NT2/D1 (cell line): ENCODE measurements at places on chromosomes 11 and 22.

- DNase-seq = no peak
These were observed 130.1 kb upstream of the DDI1 start for GRCh38 chr11:103906291-103906867.

GRCh38 chr11:105923807-105924206, 98.2 kb downstream of the MSANTD4 start:
- DNase-seq = no peak

DNA sequence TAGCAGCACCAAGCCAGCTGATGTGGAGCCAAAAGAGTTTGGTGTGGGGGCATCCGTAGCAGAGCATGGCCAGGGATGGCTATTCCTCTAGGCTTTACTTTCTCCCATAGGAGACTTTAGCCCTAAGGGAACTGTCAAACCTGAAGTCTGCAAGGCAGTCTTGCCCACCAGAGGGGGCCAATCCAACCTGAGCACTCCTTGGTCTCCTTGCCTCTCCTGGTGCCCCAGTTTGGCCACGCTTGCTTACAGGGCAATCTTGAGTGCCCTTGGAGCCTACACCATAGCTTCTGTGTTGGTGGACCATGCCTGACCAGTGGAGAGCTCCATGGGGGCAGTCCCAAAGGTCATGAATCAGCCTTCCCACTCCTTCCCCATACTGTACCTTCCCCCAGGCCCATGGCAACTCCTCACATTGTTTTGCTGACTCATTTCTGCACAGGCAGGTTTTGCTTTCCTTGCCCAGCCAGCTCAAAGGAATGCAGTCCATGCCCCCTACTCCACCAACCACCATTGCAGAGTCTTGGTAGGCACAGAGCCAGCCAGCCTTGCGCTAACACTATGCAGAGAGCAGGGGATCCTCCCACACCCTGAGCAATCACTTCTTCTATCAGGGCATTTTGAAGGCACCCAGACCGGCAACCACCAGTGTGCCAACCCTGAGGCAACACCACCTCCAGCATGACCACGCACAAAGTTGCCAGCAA, 1421.2 kb upstream of the RAG2 start:
- DNase-seq = peak; percentile 6

DNA sequence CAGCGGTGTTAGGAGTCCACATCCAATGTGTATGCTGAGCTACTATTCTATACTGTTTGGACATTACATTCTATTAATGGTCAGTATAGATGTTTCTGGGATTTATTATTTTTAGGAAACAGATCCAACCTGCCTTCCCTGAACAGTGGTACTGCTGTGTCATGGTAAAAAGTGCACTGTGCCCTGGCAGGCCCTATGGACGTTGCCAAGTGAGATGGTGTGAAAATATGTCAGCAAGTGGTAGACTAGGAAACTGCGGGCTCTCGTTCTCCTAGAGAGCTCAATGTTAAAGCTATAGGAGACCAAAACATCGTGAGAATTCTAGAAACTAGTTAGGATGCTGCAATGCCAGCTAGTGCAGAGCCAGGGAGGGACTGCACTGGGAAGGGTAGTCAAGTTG, 26.0 kb upstream of the CYP2D6 start:
- DNase-seq = no peak

DNA sequence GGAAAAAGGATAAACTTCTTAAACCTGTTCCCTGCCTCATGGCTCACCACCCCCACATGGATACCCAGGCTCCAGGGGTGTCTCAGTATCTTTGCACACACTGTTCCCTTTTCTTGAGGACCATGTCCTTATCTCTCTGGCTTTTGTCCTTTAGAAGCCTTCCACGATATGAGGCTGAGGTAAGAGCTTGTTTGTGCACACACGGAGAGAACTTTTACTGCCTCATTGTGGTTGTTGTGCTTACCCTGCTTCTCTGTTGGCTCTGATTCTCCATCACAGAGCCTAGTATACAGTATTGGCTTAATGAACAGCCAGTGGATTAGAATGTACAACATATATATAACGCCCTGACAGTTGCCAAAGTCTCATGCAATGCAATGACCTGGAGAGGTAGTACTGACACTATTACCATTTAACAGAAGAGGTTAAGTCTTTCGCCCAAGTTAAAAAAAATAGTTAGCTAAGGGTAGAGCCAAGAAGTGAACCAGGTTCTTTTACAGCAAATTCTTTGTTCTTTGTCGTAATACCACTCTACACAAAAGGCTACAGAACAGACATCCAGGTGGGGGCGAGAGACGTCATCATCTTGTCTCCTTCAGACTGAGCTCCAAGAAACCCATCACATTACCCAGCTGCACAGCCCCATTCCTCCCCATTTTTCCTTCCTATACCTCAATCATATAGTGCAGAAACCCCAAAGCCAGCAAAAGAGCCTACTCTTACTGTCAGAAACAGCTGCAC, 117.3 kb downstream of the PLEKHA7 start:
- DNase-seq = no peak

- DNase-seq = no peak
These were observed 21.8 kb upstream of the CSF2RB start for GRCh38 chr22:36891646-36892045.

DNA sequence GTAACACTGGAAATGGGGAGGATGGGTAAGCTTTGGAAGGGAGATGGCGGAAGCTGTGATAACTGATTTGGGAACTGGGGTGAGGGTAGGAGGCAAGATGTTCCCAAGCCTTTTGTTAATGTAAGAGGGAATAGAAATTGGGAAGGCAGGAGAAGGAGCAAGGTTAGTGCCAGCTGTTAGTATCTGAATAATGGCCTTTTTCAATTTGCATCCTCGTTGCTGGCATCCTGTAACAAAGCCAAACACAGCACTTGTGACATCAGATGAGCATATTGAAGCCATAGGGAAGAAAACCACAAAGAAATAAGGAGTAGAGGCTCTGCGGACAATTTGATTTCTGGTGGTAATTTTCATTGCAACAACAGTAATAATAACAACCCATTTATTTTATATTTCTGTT, 70.9 kb upstream of the CLMP start:
- no peak for DNase-seq

DNA sequence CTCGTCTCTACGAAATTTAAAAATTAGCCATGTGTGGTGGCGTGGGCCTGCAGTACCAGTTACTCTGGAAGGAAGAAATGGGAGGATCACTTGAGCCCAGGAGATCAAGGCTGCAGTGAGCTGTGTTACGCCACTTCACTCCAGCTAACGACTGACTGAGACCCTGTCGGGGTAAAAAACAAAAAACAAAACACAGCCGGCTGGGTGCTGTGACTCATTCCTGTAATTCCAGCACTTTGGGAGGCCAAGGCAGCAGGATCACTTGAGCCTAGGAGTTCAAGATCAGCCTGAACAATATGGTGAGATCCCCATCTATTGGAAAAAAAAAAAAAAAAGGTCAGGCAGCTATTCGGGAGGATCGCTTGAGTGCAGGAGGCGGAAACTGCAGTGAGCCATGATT, 2.4 kb downstream of the PAFAH1B2 start:
- DNase-seq = no peak

DNA sequence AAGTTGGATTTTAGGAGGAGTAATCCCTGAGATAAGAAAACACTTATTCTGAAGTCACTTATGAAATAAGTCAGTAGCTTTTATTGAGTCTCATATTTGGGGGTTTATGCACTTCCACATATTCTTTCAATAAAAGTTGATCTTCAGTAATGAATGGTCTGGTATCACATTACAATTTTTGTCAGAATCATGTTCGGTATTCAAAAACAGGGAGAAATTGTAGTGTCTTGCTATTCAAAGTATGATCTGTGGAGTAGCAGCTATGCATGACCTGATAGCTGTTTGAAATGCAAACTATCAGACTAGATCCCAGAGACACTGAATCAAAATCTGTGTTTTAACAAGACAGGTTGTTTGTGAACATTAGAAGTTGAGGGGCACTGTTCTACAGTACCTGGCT, 857.6 kb downstream of the METTL15 start:
- DNase-seq = no peak

GRCh38 chr11:104049116-104049515, 12.7 kb downstream of the DDI1 start:
- no peak for DNase-seq

DNA sequence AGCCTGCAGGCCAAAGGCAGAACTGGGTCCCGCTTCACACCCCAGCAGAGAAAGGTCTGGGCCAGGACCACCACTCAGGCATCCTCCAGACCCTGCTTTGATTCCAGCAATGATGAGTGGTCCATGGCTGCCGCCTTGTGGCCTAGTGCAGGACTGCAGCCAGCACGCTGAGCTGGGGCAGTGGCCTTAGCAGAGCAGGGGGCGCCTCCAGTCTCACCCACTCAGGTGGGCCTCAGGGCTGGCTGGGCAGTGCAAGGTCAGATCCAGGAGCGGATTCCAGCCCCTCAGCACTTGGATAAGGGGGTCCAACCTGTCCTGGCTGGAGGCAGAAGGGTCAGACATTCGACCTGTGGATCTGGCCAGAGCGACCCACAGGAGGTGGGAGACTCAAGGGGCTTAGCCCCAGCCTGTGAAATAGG, 9.6 kb upstream of the PDE2A start:
- DNase-seq = no peak

GRCh38 chr22:36333644-36334043, 54.1 kb downstream of the MYH9 start:
- no peak for DNase-seq

GRCh38 chr11:86624366-86624765, 48.0 kb downstream of the ME3 start:
- no peak for DNase-seq

DNA sequence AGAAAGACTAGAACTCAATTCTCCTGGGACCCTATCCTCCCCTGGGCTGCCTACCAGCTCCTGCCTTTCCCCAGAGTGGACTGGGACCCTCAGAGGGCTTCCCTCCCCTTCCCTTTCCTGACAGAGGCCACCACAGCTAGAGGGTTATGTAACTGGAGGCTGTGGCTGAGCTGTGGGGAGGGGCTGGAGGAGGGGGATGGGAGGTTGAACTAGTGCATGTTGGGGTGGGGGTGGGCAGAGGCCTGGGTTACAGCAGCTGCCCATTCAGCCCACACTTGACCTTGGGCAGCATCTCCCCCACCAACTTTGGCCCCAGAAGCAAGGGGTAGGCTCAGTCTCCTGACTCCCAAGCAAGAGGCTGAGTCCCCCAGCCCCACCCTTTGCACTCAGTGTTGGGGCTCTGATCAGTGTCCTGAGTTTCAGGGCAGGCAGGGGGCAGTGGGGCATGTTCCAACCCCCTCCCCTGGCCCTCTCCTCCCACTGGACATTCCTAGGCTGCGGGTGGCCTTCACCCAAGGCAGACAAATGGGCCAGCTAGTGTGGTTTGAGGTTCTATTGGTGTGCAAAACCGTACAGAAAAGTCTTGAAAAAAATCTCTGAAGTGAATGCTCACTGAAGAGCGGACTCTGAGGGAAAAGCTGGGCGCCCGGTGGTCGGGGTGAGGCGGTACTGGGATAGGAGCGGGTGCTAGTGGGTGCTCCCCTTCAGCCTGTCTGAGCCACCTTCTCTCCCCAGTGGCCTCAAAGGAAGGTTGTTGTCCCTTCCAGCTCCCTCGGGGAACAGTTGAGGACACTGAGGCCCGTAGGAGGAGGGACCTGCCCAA, 3.8 kb downstream of the KCNC1 start:
- no peak for DNase-seq

GRCh38 chr22:45318558-45319323, 9.0 kb downstream of the FAM118A start:
- DNase-seq = no peak

GRCh38 chr11:8792710-8793109, 110.1 kb downstream of the RPL27A start:
- no peak for DNase-seq

DNA sequence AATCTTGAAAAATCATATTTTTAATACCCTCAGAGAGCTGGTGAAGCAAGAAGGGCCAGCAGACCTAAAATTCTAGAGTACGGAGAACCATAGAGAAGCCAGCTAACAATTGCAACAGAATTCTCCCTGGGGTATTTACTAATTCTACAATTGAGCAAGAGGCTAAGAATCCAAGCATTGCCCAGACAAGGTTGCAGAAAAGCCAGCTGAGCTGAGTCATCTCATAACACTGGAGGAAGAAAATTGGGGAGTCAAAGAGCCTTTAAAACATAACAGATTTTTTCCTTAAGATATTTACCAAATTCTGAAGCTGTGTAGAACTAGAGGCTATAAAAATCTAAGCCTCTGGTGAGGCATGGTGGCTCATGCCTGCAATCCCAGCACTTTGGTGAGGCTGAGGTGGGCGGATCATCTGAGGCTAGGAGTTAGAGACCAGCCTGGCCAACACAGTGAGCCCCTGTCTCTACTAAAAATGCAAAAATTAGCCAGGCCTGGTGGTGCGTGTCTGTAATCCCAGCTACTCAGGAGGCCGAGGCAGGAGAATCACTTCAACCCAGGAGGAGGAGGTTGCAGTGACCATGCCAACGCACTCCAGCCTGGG, 13.6 kb upstream of the TMEM216 start:
- no peak for DNase-seq

- DNase-seq = no peak
These were observed 55.2 kb upstream of the FGF3 start for GRCh38 chr11:69874178-69874983.

DNA sequence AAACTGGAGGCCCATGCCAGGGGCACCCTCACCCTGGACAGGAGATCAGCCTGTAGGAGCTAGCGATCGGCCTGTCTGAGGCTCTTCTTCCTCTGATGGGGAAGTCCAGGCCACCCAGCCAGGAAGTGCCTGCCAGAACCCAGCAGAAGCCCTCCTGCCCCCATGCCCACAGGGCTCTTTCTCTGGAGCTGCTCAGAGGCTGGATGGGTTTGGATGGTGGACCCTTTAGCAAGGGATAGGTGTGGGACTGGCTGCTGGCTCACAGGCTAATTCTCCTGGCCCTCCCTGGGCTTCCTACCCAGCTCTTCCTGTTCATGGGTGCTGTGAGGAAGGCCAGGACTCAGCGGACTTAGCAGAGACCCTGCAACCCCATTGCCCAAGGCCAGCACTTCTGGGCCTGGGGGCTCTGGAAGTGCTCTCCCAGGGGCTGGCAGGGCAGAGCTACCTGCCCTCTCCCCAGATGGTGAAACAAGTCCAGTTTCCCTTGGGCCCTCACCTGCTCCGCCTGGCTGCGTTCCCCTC, 7.6 kb downstream of the FXYD2 start:
- DNase-seq = no peak

GRCh38 chr22:42399315-42400271, 32.6 kb downstream of the NFAM1 start:
- no peak for DNase-seq

DNA sequence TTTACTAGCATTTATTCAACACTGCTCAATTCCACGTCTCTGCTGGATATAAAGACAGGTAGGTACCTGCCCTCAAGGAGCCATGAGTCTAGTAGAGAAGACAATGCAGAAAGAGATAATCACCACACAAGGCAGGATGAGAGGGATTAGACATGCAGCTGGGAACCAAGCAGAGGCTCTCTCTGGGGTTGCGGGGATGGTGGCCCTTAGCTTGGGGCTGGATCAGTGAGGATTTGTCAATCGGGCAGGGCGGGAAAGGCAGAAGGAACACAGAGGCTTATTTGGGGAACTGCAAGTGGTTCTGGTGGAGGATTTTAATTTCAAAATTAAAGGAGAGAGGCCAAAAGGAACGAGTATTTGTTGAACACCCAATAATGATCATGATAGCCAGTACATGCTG, 8.5 kb upstream of the DMC1 start:
- no peak for DNase-seq

GRCh38 chr11:76588455-76589325, 81.9 kb downstream of the LRRC32 start:
- no peak for DNase-seq

- no peak for DNase-seq
These were observed 397.6 kb downstream of the BUD13 start for GRCh38 chr11:116375221-116375620.

GRCh38 chr11:106879029-106879428, 139.2 kb downstream of the GUCY1A2 start:
- DNase-seq = no peak

GRCh38 chr11:115590254-115590653, 86.0 kb upstream of the CADM1 start:
- no peak for DNase-seq

GRCh38 chr11:19907008-19907579, 194.5 kb downstream of the NAV2 start:
- DNase-seq = no peak
